ENCODE measurements at places on chromosomes 2 and 18. TPM values are rescaled to one million over a fixed set of nuclear protein-coding genes. Genes with fewer than 3 reads are reported as not detected.

Gene LIMS3
- 3.9 TPM for total RNA-seq

DNA sequence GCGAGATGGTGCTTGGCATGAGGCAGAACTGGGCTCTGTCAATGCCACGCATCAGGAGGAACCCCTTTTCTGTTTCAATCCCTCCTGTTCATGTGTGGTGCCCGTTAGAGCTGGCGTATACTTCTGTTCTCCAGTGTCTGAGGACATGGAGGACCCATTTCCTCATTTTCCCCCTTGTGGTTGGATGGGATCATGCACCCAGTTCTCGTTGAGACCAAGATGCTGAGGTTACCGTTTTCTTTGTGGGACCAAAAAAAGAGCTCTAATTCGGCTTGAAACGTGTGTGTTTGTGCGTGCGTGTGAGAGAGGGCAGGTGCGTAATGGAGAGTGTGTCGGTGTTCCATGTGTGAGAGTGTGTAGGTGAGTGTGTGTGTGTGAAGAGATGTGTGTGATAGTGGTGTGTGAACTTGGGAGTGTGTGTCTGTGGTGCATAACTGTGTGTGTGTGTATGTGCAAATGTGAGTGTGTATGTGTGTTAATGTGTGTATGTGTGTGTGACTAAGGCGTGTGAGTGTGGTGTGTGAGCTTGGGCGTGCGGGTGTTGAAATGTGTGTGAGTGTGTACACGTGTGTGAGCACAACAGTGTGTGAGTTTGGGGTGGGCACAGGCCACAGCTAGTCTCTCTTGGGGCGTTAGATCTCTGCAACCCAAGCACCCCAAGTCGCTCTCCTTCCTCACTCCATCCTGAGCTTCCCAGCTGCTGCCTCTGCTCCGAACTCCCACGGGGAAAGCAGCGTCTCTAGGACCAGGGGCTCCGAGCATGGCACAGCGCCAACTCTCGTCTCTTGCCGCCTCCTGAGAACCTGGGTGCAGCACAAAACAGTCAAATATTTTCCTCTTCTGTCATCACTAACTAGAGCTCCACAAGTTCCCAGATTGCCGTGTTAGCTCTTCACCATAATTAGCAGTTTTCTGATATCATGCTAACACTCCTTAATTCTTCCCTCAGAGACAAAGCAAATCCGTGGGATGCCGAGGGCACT is 75.8 kb downstream of the LONRF2 start:
- peak; percentile 24 for DNase-seq

DNA sequence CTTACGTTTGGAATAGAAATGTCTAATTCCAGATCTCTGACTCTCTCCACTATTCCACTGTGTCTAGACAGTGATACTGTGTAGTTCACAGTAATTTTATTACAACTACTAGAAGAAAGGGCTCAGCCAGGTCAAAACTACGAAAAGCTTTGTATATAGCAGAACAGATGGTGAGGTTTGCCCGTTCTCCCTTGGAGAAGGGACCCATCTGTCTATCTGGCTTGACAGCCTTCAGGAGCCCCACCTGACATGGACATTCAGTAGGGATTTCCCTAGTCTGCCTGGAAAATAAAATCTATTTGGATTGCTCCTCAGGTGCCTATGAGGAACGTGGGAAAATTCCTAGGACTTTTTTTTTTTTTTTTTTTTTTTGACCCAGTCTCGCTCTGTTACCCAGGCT is 435.4 kb downstream of the NRXN1 start:
- no peak for DNase-seq

DNA sequence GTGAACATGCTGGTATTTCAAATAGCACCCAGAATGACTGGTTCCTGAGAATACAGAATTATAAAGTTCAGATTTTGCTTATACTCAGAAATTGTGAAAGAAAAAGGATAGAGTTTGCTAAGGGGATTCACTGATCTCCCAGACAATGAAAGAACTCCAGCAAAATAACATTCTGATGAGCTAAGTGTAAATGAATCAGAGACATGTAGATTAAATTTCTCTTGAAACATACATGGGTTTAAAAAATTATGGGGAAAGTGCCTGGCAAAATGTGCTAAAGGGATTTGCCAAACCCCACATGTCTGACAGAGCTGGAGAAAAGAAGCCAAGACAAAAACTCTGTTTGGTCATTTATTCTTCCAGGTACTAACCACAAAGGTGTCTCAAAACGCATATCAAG is 116.3 kb downstream of the FTCDNL1 start:
- DNase-seq: peak; percentile 36

GRCh38 chr2:42569116-42569711 is 782 bp downstream of the MTA3 start:
- peak; percentile 56 for DNase-seq

DNA sequence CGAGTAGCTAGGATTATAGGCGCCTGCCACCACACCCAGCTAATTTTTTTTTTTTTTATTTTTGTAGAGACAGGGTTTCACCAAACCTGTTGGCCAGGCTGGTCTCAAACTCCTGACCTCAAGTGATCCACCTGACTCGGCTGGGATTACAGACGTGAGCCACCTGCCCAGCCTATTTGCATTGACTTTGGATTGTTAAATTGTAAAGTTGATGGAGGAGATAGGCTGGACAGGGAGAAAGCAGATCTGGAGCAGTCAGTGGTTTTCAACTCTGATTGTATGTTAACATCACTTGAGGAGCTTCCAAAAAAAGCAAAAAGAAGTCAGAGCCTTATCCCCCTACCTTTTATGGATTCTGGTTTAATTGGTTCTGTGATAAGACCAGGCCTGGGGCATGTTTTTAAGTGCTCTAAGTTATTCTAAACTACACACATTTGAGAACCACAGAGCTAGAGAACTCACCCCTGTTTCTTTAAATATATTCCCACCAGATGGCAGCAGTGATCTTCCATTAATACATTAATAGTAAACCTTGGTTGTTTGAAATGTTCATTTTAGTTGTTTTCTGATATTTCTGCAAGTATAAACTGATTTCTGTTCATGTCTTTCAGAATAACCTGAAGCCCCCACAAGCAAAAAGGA is 7.5 kb downstream of the C2orf49 start:
- peak; percentile 74 for DNase-seq

- no peak for DNase-seq
Observed at GRCh38 chr18:73879328-73879727, 268.3 kb downstream of the FBXO15 start.

Gene LDLRAD4
- total RNA-seq: not detected

- DNase-seq: no peak
Observed at GRCh38 chr2:24072259-24072658, 3.9 kb downstream of the SF3B6 start.

Gene RAB3GAP1
- 72.1 TPM for total RNA-seq

GRCh38 chr2:126788652-126789051 is 110.0 kb upstream of the TEX51 start:
- no peak for DNase-seq

DNA sequence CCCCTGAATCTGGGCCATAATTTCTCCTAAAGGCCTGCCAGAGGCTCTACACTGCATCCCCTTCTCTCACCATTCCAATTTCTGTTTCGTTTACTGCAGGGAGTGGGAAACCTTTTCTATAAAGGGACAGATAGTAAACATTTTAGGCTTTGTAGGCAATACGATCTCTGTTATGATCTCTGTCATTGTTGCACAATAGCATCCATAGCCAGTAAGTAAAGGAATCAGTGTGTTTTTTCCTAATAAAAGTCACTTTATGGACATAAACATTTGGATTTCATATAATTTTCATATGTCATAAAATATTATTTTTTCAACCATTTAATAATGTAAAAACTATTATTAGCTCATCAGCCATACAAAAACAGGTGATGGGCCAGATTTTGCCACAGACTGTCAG is 531.7 kb downstream of the DSC3 start:
- DNase-seq: no peak

GRCh38 chr2:54088191-54088634 is 27.2 kb upstream of the ACYP2 start:
- DNase-seq: peak; percentile 45

DNA sequence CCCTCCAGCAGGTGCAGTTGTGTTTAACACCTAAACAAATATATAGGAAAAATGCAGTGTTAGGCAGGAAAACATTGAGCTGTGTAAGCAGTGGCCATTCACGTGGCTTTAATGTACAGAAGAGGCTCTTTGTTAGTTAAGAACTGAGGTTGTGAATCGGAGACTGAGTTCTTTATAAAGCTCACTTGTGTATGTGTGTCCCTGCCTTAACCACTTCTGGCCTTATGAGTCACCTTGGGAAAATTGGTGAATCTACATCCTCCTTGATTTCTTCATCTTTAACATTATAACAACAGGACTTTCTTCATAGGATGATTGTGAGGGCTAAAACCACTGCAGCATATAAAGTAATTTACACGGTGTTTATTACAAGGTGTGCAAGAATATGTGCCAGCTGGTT is 188.4 kb upstream of the TPO start:
- DNase-seq: no peak

- DNase-seq: no peak
Observed at GRCh38 chr18:12036201-12036751, 55.0 kb downstream of the IMPA2 start.

Gene VAMP8
- total RNA-seq: not detected

GRCh38 chr18:21262244-21262643 is 20.2 kb downstream of the GREB1L start:
- DNase-seq: no peak

DNA sequence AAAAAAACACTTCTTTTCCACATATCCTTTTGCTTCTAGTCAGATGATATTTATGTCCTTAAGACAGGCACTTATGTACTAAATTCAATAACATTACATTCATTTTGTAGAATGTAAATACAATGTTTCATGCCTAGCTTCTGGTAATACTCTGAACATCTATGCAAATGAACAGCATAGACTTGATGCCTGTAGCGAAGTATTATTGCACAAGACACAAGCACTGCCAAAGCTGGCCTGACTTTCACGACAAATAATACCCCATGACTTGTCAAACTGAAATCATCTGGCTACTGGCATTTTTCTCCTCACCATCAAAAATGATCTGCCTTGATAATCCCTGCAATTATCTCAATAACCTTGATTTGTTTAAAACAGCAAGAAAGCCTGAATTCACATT is 101.3 kb downstream of the L3MBTL4 start:
- DNase-seq: no peak

Gene PRSS56
- not detected for total RNA-seq

DNA sequence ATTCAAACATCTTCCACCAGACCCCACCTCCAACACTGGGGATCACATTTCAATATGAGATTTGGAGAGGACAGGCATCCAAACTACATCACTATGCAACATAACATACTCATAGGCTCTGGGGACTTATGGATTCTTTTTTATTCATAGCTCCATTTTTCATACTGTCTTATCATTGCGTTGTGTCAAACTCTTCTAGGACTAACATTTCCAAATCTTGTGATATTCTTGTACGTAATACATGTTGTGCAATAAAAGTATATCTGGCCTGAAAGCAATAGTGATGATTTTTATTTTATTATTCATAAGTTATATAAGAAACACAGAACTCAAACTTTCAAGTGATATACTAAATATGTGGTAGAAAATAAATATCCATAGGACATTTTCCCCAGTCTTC is 60.6 kb upstream of the ACTR3 start:
- DNase-seq: no peak

DNA sequence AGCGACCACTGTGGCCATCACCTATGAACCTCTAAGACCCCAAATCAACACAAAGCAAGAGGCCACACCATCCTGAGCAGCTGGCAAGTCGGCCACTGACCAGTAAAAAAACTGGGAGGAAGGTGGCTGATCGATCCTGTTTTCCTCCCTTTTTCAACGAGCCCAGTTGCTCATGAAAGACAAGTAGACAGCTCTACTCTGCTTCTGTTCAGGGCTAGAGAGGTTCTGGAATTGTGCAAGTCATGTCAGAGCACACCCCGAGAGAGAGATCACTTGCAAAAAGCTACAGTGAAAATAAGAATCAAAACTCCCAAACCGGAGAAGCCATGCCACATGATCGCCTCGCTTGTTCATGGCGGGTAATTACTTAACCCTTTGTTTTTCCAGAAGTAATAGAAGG is 34.6 kb downstream of the ZNF516 start:
- peak; percentile 59 for DNase-seq

GRCh38 chr2:171482308-171482707 is 40.0 kb upstream of the CYBRD1 start:
- no peak for DNase-seq

DNA sequence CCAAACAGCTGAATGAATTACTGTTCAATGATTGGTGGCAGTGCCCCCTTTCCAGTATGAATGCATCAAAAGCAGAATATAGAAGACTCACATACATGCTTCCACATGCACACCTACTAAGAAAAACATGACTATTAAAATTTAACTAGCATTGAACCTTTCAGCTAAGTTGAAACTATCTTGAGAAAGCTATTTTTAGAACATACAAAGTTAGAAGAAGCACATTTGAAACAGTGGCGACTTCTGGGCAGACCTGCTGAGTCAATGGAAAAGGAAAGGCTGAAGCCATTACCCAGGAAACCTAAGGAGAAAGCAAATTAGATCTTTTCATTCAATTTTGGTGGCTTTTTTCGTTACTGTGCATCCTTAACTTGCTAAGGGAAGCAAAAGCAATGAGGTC is 55.9 kb downstream of the PLA2R1 start:
- no peak for DNase-seq

GRCh38 chr18:37508207-37508606 is 57.4 kb downstream of the CELF4 start:
- no peak for DNase-seq

Gene TAF4B
- 1.9 TPM for total RNA-seq

DNA sequence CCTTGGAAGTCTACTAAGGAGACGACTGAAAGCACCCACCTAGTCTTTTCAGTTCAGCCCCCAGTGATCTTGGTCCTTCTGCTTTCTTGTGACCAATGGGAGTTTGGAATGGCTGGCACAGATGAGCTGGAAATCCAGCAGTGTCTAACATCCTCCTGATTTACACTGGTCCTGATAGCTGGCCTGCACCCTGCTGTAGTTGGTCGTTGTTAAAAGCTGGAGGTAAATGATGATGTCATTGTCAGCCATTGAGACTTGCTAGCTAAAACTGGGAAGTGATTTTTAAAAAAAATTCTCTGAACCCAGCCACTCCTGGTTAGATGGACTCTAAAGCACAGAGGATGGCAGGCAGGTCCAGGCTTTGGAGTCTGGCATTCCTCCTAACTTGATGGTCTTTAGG is 19.3 kb downstream of the CCT7 start:
- DNase-seq: no peak

Gene PAIP2B
- total RNA-seq: under 0.01 TPM
